ENCODE measurements at places on chromosomes 2 and 18.

GRCh38 chr2:43707255-43708015 lies 31.2 kb upstream of the C1GALT1C1L start:
- H3K36me3 ChIP-seq: peaks cover 2% of the 10 kb centered on the region
- peaks cover 7% of the 10 kb centered on the region for H3K27me3 ChIP-seq
- no peaks in the 10 kb centered on the region for H3K4me1 ChIP-seq

- no peaks in the 10 kb centered on the region for H3K27me3 ChIP-seq
- H3K27ac ChIP-seq: no peak overlapping the region
- H3K36me3 ChIP-seq: no peaks in the 10 kb centered on the region
- DNase-seq: no peak
- H3K4me1 ChIP-seq: no peaks in the 10 kb centered on the region
These were observed 606.0 kb downstream of the ADCYAP1 start for GRCh38 chr18:1510542-1511179.

- H3K4me3 ChIP-seq: no peak overlapping the region
- no peaks in the 10 kb centered on the region for H3K36me3 ChIP-seq
- H3K27me3 ChIP-seq: no peaks in the 10 kb centered on the region
- H3K27ac ChIP-seq: no peak overlapping the region
- no peaks in the 10 kb centered on the region for H3K4me1 ChIP-seq
These were observed 653.0 kb downstream of the CNTNAP5 start for GRCh38 chr2:124678043-124678442.

GRCh38 chr2:234275515-234275914 lies 221.4 kb downstream of the ARL4C start:
- H3K27ac ChIP-seq: no peak overlapping the region
- no peaks in the 10 kb centered on the region for H3K27me3 ChIP-seq
- peaks cover 28% of the 10 kb centered on the region for H3K36me3 ChIP-seq
- peaks cover 68% of the 10 kb centered on the region for H3K4me1 ChIP-seq
- DNase-seq: no peak

GRCh38 chr18:13036622-13037320 lies 45.6 kb downstream of the CEP192 start:
- no peaks in the 10 kb centered on the region for H3K27me3 ChIP-seq
- H3K27ac ChIP-seq: no peak overlapping the region
- H3K36me3 ChIP-seq: peaks cover 57% of the 10 kb centered on the region
- no peak overlapping the region for H3K4me3 ChIP-seq
- DNase-seq: no peak

GRCh38 chr2:209141818-209142217 lies 282.0 kb upstream of the MAP2 start:
- no peak overlapping the region for H3K4me3 ChIP-seq
- H3K27ac ChIP-seq: no peak overlapping the region
- H3K36me3 ChIP-seq: no peaks in the 10 kb centered on the region

DNA sequence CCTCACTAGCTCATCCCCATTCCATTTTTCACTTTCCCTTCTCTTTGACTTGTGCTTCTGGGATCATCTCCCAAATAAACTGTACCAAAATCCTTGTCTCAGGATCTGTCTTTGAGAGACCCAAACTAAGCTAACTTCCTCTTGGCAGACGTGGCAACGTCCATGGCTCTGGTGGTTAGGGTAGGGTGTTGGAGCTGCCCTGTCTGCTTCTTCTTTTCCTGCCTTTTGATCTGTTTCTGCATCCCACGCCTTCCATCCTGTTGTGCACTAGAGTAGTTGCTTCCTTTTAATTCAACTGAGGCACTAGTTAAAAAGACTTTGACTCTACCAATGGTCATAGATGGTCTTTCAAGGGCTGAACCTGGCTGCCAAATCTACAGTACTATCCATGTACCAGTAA lies 5.5 kb upstream of the MAP4K4 start:
- no peak overlapping the region for H3K27ac ChIP-seq
- no peaks in the 10 kb centered on the region for H3K36me3 ChIP-seq
- no peak overlapping the region for H3K4me3 ChIP-seq
- H3K4me1 ChIP-seq: peaks cover 24% of the 10 kb centered on the region
- no peak for DNase-seq

DNA sequence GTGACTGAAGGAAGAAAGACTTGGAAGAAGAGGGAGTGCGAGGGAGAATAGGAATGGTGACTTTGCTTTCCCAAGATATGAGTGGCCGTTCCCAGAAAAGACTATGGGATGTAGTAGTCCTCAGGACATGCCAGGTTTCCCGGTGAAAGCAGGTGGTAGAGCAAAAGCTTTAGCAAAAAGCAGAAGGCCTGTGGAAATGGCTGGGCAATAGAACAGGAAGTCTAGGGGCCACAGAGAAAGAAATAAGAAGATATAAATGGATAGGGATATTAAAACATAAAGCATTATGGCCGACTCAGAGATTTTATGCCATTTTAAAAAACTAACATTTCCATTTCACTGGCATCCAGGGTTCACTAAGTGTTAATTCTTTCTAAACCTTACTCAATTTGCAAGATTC lies 1.2 kb upstream of the SERPINB13 start:
- no peaks in the 10 kb centered on the region for H3K36me3 ChIP-seq
- no peaks in the 10 kb centered on the region for H3K4me1 ChIP-seq
- DNase-seq: no peak

DNA sequence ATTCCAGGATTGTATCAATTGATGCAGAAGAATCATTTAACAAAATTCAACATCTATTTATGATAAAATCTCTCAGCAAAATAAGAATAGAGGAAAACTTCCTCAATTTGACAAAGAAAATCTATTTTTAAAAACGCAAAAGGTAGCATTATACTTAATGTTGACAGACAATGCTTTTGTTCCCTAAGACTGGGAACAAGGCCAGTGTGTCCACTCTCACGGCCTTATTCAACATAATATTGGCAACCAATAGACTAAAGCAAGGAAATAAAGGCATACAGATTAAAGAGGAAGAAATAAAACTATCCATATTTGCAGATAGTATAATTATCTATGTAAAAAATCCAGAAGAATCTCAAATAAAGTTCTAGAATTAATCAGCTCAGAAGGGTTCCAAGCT lies 472.4 kb upstream of the ID2 start:
- H3K4me1 ChIP-seq: peaks cover 3% of the 10 kb centered on the region
- no peaks in the 10 kb centered on the region for H3K27me3 ChIP-seq
- DNase-seq: no peak
- no peak overlapping the region for H3K4me3 ChIP-seq
- peaks cover 14% of the 10 kb centered on the region for H3K36me3 ChIP-seq
- no peak overlapping the region for H3K27ac ChIP-seq

DNA sequence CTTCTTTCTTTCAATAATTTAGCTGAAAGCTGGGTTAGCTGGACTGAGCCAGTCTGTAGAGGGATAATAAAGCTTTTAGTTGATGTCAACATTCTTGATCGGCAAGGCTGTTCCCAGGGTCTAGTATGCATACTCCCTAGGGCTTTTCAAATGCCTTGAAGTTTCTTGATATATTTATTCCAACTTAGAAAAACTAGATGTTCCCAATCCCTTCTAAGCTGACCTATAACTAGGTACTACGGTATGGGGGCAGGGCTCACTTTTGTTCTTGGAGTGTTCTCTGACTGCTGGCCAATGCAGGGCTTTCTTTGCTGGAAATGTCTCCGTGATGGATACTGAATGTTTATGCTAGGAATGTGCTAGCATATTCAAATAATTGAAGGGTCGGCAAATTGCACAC lies 258.6 kb upstream of the TANK start:
- no peak overlapping the region for H3K27ac ChIP-seq
- H3K36me3 ChIP-seq: no peaks in the 10 kb centered on the region
- H3K27me3 ChIP-seq: no peaks in the 10 kb centered on the region
- no peak for DNase-seq
- no peaks in the 10 kb centered on the region for H3K4me1 ChIP-seq

DNA sequence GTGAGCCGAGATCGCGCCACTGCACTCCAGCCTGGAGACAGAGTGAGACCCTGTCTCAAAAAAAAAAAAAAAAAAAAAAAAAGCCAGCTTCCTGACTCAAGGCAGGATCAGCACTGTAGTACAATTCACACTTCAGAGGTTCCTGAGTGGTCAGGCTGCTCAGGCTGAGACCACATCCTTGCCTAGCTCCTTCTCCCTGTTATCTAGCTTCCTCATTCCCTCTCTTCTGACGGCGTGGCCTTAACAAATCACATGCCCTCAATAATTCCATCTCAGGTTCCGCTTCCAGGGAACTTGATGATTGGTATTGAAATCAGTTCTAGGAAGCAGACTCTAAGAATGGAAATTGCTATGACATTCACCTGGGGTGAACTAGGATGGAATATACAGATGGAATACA lies 29.8 kb upstream of the KDM3A start:
- DNase-seq: no peak
- H3K27ac ChIP-seq: no peak overlapping the region
- peaks cover 2% of the 10 kb centered on the region for H3K36me3 ChIP-seq
- H3K27me3 ChIP-seq: peaks cover 35% of the 10 kb centered on the region

DNA sequence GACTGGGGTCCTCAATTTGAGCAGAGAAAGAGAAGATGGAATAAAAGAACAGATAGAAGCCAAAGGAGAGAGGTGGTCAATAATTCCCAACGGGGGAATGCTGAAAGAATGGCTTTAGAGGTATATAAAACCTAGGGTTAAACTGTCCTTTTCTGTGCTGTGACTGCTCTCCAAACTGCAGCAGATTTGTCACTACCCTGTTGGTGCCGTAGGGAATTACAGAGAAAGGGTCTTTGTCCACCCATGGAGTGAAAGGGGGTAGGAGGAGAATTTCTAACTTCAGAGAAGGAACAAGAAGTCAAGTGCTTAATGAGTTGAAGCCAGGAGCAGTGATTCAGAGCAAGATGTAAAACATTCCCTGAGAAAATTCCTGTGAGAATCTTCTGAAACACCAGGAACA lies 486.5 kb downstream of the NUP35 start:
- H3K36me3 ChIP-seq: no peaks in the 10 kb centered on the region
- no peak overlapping the region for H3K4me3 ChIP-seq
- no peaks in the 10 kb centered on the region for H3K27me3 ChIP-seq
- H3K27ac ChIP-seq: no peak overlapping the region
- no peak for DNase-seq

DNA sequence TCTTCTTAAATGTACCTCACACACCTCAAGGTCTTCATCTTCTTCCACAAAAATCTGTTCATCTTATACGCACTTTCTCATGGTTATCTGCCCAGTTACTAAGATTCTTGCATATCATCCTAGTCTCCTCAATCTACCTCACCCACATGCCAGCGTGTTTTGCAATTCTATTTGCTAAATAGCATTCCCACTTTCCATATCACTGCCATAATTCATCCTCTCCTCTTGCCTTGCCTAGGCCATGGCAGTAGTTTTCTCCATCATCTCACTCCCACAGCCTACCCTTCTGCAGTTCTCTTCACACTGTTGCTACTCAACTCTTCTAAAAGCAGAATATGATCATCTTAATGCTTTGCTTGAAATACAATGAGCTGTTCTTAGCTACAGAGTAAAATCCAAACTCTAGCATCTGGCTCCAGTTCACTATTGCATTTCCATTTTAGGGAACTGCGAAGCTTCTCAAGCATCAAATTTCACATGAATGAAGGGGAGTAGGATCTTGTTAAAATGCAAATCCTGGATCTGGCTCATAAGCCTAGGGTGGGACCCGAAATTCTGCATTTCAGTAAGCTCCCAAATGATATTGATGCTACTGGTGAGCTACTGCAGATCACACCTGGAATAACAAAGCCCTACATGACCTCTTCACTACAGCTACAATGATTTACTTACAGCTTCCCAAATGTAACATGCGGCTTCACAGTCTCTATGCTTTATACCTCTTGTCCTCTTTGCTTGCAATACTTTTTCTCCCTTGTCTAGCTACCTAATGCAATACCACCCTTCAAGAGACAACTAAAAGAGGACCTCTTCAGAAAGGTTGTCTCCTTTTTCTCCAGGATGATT lies 293.9 kb downstream of the SATB2 start:
- no peaks in the 10 kb centered on the region for H3K27me3 ChIP-seq
- H3K4me1 ChIP-seq: no peaks in the 10 kb centered on the region

- no peaks in the 10 kb centered on the region for H3K4me1 ChIP-seq
- no peak for DNase-seq
- no peaks in the 10 kb centered on the region for H3K36me3 ChIP-seq
- H3K27me3 ChIP-seq: no peaks in the 10 kb centered on the region
- H3K4me3 ChIP-seq: no peak overlapping the region
These were observed 78.4 kb downstream of the NEB start for GRCh38 chr2:151655663-151656398.

DNA sequence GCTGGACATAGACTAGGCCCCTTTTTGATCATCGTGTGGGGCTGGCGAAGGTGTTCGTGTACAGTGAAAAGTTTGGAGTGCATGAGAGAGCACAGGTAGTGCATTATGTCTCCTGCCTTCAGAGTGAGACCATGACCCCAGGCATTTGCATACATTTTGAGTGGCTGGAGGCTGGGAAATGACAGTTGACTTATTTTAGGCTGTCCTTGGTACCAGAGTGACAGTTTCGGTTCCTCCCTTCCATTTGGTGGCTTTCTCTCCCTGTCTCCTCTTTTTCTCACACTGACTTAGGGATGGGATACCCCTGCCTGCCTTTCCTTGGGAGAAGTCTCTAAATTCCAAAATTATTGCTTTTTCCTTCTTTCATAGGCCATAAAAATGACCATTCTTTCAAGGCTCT lies 20.1 kb downstream of the SERPINB12 start:
- no peak overlapping the region for H3K27ac ChIP-seq
- H3K4me1 ChIP-seq: no peaks in the 10 kb centered on the region
- no peaks in the 10 kb centered on the region for H3K36me3 ChIP-seq

- H3K27ac ChIP-seq: no peak overlapping the region
- H3K4me3 ChIP-seq: no peak overlapping the region
- no peaks in the 10 kb centered on the region for H3K36me3 ChIP-seq
These were observed 670.1 kb upstream of the SOX11 start for GRCh38 chr2:5022061-5022460.

DNA sequence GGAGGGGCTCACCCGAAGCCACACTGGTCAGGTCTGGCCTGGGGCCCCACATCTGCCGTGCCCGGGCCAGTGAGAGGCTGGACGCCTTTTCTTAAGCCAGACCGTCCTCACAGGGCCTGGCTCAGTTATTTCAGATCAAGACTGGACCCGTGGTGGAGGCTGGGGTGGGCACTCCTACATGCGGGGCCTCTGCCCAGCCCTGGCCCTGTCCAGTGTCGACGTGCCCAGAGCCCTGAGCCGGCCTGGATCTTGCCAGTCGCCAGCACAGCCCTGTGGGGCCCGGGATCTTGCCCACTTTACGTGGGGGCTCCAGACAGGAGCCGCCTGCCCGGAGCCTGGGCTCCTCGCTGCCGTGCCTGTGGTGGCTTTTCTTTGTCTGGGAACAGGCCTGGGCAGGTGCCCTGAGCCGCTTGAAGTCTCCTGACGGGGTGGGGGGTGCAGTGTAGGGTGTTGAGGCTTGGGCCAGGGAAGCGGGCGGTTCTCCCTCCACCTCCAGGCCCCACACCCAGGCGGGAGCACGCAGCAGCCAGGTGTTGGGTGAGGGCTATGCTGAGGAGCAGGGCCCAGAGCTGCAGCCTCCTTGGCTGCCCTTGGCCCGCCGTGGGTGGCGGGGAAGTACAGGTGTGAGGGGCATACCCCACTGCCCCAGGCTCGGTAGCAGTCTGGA lies 6.0 kb downstream of the GPC1 start:
- H3K27ac ChIP-seq: no peak overlapping the region
- no peaks in the 10 kb centered on the region for H3K4me1 ChIP-seq
- H3K27me3 ChIP-seq: peaks cover 15% of the 10 kb centered on the region
- H3K36me3 ChIP-seq: no peaks in the 10 kb centered on the region
- H3K4me3 ChIP-seq: no peak overlapping the region
- DNase-seq: no peak

- H3K4me3 ChIP-seq: no peak overlapping the region
- no peaks in the 10 kb centered on the region for H3K27me3 ChIP-seq
- DNase-seq: no peak
- peaks cover under 1% of the 10 kb centered on the region for H3K4me1 ChIP-seq
- peaks cover 2% of the 10 kb centered on the region for H3K36me3 ChIP-seq
These were observed 12.9 kb downstream of the FHL2 start for GRCh38 chr2:105385731-105386540.

- H3K36me3 ChIP-seq: no peaks in the 10 kb centered on the region
- peaks cover 6% of the 10 kb centered on the region for H3K27me3 ChIP-seq
These were observed 97.9 kb downstream of the ATL2 start for GRCh38 chr2:38279201-38279600.

Data from activated naive CD8-positive, alpha-beta T cell treated with anti-CD3 and anti-CD28 coated beads, Interleukin-2, amount 50 U/mL, for 24 hours (primary cell).